ENCODE measurements at places on chromosomes 5 and 9.

GRCh38 chr9:304519-305185 lies 90.0 kb downstream of the DOCK8 start:
- no peak for DNase-seq

DNA sequence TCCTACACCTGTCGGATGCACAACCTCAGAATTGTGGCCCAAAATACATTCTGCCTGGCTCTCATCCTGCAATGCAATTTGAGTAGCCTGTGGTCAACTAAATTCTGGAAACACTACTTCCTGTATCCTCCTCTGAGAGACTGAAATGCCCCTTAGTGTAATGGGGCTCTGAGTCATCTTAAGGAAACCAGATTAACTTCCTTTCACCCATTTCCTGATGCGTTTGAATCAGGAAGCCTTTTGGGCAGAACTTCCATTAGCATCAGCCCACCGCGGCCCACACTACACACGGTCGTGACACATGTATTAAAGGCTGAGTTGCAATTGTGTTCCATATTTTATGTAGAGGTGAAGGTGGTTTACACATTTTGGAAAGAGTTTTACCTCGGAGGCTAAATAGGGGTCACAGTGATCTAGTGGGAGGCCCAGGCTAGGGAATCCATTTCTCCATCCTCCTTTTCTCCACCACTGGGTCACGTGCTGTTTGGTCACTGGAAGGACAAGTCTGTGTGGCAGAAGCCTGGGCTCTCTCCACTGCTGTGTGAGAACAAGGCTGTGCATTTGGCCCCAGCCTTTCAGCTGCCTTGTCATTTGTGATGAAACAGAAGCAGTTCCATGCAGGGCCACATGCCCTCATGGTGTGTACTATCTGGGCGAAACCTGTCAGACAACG lies 55.9 kb downstream of the DAP start:
- no peak for DNase-seq

GRCh38 chr5:177249761-177250537 lies 53.6 kb downstream of the RAB24 start:
- DNase-seq: no peak

DNA sequence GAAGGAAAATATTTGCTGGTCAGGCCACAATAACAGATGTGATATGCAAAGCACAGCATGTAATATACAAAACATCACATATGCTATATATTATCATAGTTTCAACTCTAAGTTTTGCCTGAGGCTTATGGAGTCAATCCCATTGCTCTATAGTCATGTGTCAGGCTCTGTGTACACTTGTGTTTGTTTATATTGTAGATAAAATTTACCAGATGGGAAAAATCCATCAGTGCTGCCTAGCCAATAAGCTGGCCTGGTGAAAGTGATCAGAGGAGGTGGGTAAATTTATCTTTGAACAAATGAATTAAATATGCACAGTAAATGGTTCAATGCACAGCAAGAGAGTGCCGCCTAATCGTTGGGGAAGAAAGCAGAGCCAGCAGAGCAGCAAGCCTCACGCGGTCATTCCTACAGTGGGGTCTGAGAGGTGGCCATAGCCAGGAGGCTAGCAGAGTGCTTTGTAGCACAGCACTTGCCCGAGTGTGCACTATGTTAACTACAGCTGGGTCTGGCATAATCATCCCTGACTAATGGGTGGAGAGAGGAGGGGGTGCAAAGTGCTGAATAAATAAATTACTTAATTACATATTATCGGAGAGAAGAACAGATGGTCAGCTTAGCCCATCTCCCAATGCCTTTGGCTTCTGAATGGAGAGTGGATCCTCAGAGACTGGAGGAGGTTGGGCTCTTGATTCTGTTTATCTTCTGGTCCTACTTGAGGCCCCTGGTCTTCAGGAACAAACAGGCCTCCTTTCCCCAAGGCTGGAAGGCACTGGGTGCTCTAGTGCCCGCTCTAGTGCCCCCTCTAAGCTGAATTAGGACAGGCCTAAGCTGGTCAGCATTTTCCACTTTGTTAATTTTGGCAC lies 153.5 kb downstream of the MAT2B start:
- peak; percentile 73 for DNase-seq

GRCh38 chr5:161535762-161536161 lies 10.8 kb downstream of the GABRB2 start:
- no peak for DNase-seq

DNA sequence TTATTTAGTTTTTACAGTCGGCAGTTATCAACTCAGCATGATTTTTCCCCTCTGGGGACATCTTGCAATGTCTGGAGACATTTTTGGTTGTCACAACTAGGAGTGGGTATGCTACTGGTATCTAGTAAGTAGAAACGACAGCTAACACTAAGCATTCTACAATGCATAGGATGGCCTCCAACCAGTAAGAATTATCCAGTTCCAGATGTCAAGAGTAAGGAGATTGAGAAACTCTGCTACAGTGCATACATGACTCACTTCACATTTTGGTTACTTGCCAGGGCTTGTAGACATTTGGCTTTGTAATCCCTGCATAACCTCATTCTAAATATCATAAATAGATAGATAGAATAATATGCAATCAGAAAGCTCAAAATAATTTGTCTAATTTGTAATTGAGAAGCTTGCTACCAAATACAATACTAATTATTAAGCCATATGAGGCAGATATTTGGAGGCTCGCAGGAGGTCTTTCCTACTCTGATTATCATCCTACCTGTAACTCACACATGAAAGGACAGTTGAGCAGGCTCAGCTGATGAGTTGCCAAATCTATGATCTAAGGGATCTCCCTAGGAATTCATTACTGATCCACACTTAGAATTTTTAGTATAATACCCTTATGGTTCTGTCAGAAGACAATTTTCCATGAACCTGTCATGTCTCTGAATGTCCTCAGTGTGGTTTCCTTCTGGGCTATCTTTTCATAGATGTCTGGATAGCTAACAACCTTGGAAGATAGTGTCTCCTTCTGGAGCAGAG lies 346.9 kb upstream of the TLE4 start:
- DNase-seq: no peak

- peak; percentile 90 for DNase-seq
These were observed at the start of gene ECPAS for GRCh38 chr9:111483858-111484571. TSS of gene ECPAS (minus strand) at chr9:111484383. CDS start at chr9:111472918, 11,465 bp downstream.

DNA sequence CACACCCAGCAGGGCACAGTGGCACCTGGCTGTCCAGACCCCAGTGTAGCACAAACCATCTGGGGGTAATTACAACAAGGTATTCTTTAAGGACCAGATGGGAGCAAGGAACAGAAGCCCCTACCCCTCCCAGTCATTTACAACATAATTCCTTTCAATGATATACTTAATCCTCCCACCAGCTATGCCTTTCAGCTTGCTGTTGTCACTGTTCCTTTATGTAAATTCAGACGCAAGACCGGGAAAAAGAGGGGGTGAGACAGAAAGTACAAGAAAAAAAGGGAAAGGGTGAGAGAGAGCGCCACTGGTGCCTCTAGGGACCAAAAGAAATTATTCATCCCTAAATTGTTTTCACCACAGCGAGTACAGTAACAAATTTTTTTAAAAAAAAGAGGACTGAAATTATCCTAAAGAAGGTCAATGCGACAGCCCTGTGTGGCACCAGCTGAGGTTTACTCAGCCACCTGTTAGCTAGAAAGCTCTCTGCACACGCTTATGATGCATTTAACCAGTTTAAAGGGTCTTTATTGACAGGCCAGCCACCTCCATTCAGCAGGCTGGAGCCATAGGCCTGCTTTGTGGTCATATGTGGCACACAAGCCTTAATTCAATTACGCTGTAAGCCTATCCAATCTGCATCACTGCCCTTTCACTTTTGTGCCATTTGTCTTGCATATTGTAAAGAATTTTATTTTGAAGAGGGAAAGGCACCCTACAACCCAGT lies 210.2 kb upstream of the ISL1 start:
- no peak for DNase-seq

DNA sequence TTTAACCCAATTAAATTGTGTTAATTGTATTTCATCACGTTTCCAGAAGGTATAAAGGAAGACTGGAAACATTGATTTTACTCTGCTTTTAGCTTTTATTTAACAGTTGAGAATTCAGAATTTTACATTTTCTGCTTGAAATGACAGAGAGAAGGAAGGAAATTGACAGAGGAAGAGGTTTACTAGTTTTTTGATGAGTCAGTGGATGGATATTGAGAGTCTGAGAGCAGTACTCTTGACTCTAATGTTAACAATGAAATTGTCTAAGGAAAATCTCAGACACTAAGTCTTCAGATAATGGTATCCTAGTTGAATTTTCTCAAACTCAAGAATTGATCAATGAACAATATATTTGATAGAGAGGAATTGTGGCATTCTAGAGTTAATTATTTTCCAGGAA lies 60.6 kb downstream of the IPO11 start:
- no peak for DNase-seq

- DNase-seq: no peak
These were observed 914.4 kb upstream of the SEMA6A start for GRCh38 chr5:117488976-117489500.

GRCh38 chr5:85205430-85205829 lies 820.8 kb upstream of the EDIL3 start:
- no peak for DNase-seq

DNA sequence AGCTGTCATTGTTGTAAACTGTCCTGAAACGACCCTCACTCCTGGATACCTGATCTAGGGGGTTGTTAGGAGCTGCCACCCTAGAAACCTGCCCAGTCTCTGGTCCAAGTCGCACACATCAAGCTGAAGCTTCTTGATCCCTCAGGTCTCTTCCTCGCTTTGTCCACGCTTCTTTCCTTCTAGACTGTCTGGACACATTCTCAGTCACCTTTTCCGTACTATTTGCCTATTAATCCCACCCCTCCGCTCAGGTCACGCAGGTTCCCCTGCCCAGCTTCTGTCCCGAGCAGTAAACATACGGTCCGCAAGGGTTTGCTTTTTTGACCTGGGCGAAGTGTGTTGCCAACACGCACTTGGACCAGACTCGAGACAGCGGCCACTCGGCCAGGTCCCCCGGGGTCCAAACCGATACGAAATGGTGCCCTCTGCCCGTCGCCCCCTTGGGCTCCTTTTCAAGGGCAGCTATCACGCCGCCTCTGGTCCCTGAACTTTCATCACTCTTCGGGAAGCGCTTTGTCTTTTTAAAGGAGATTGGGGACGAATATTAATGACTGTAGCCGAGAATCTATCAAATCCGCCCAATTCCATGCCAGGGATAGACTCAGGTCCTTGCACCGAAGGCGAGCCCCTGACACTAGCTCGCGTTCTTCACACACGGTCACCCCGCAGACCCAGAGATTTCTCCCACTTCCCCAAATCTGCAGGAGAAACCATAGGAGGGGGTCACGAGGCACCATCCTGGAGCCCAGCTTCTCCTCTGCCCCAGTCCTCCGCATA lies 814 bp downstream of the PLCXD3 start:
- peak; percentile 8 for DNase-seq

- DNase-seq: no peak
These were observed 127.6 kb downstream of the RFX3 start for GRCh38 chr9:3398232-3398648.
